ENCODE measurements at places on chromosomes 3 and 15. TPM values are rescaled to one million over a fixed set of nuclear protein-coding genes. Genes with fewer than 3 reads are reported as not detected.

DNA sequence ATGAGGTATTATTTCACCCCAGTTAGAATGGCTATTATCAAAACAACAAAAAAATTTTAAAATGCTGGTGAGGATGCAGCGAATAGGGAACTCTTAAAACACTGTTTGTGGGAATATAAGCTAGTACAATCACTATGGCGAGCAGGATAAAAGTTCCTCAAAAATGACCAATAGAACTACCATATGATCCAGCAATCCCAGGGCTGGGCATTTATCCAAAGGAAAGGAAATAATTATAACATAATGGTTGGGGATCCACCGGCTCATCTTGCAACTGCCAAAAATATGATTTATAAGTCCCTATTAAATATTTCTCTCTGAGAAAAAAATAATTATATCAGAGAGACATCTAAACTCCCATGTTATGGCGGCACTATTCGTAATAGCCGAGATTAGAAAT is 127.6 kb upstream of the MME start:
- no peak overlapping the region for H3K4me3 ChIP-seq
- H3K27ac ChIP-seq: no peak overlapping the region
- no peak for DNase-seq

- no peaks in the 10 kb centered on the region for H3K4me1 ChIP-seq
- no peaks in the 10 kb centered on the region for H3K36me3 ChIP-seq
- DNase-seq: no peak
- no peak overlapping the region for H3K4me3 ChIP-seq
These were observed 107.9 kb downstream of the APBA2 start for GRCh38 chr15:28993720-28994053.

- H3K4me1 ChIP-seq: peaks cover 14% of the 10 kb centered on the region
- H3K36me3 ChIP-seq: no peaks in the 10 kb centered on the region
- no peaks in the 10 kb centered on the region for H3K27me3 ChIP-seq
- DNase-seq: no peak
- H3K27ac ChIP-seq: no peak overlapping the region
These were observed 1.2 kb upstream of the CSPG5 start for GRCh38 chr3:47579875-47580274.

GRCh38 chr3:32239307-32240158 is 1.1 kb downstream of the CMTM8 start:
- no peaks in the 10 kb centered on the region for H3K36me3 ChIP-seq
- no peak for DNase-seq
- H3K27ac ChIP-seq: no peak overlapping the region
- no peaks in the 10 kb centered on the region for H3K4me1 ChIP-seq

- no peaks in the 10 kb centered on the region for H3K27me3 ChIP-seq
- no peak overlapping the region for H3K4me3 ChIP-seq
- no peaks in the 10 kb centered on the region for H3K4me1 ChIP-seq
- no peak overlapping the region for H3K27ac ChIP-seq
- no peak for DNase-seq
These were observed 91.0 kb downstream of the LRTM1 start for GRCh38 chr3:54836871-54837270.

DNA sequence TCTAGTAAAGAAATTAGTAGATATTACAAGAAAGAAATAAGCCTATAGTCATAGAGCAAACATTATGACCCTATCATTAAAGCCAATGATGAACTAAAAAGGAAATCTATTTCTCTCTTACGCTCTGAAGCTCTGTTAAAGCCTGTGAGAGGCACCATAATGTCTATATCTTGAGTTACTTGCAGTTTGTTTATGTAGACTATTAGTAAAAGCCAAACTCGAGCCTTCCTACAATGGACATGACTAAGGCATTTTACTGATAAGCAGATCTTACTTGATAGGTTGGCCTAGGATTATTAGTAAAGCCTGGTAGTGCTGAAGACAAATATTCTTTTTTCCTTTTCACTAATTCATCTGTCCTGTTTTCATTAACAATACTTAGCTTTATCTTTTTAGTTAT is 32.7 kb downstream of the LRRC3B start:
- DNase-seq: no peak
- H3K27me3 ChIP-seq: no peaks in the 10 kb centered on the region
- no peak overlapping the region for H3K4me3 ChIP-seq
- H3K27ac ChIP-seq: no peak overlapping the region

GRCh38 chr15:66884661-66885237 is 180.7 kb upstream of the SMAD3 start:
- no peaks in the 10 kb centered on the region for H3K36me3 ChIP-seq
- DNase-seq: no peak
- H3K4me3 ChIP-seq: no peak overlapping the region
- peaks cover 23% of the 10 kb centered on the region for H3K4me1 ChIP-seq
- H3K27ac ChIP-seq: no peak overlapping the region
- H3K27me3 ChIP-seq: no peaks in the 10 kb centered on the region

DNA sequence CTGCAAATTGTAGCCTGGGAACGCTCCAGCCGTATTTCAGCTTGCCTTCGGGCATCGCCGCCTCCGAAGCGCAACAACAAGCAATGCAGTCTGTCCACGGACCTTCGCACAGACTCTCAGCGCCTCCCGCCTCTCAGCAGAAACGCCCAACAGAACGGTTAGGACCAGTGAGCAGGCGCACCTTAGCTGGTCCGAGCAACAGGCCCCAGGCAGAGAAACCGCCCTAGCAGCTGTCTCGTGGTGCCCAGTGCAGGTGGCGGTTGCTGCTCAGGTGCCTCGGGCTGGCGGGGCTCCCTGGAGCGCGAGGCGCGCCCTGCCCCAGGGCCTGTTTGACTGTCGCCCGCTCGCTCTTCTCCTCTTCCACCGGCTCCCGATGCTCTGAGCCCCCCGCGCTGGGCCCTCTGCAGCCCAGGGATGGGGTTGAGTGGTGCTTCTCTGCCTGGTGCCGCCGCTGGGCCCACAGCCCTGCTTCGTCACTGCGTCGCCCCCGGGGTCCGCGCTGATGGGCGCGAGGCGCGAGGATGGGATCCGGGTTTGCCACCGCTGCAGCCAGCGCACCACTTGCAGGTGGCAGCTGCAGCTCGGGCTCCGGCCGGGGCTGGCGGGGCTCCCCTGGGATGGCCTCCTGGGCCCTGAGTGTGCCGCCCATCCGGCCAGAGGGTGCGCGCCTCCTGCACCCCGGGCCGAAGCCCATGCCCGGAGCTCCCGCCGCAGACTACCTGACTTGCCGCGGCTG is 268.4 kb upstream of the FRG2C start:
- DNase-seq: no peak
- no peak overlapping the region for H3K27ac ChIP-seq
- no peaks in the 10 kb centered on the region for H3K4me1 ChIP-seq
- no peaks in the 10 kb centered on the region for H3K36me3 ChIP-seq

DNA sequence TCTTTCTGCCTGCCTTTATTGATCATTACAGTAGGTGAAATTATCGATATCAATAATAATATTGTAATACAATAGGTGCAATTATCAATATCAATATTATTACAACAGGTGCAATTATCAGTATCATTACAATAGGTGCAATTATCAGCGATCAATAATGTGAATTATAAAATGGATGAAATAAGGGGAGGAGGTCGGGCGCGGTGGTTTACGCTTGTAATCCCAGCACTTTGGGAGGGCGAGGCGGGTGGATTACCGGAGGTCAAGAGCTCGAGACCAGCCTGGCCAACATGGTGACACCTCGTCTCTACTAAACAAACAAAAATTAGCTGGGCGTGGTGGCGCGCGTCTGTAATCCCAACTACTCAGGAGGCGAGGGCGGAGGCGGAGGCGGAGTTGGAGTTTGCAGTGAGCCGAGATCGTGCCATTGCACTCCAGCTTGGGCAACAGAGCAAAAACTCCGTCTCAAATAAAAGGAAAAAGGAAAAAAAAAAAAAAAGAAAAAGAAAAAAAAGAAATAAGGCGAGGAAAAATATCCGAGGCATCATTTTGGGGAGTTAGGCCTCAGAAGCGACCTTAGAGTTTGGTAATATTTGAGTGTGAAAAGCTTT is 611 bp upstream of the BNIP2 start:
- peak overlapping the region; percentile 93 for H3K27ac ChIP-seq
- H3K4me1 ChIP-seq: peaks cover 30% of the 10 kb centered on the region
- peak overlapping the region; percentile 75 for H3K4me3 ChIP-seq
- H3K36me3 ChIP-seq: no peaks in the 10 kb centered on the region
- peak; percentile 92 for DNase-seq
- H3K27me3 ChIP-seq: no peaks in the 10 kb centered on the region

DNA sequence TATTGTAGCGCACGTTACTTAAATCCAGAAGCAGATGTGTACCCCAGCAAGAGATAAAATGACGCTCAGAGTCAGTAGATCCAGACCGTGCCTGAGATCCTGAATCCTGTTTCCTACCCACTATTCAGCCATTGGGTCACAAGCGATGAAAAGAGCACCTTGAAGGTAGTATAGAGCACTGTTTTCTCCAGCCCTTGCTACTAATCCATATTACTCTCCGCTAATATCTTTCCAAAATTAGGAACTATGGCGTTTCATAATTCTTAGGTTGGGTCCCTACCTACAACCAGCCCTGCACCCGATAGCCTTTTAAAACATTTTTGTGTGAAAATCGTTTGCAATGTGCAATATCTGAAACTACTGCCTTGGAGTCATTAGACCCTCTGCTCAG is 596 bp downstream of the BTD start:
- H3K27me3 ChIP-seq: no peaks in the 10 kb centered on the region
- DNase-seq: no peak
- peaks cover 35% of the 10 kb centered on the region for H3K36me3 ChIP-seq
- H3K4me3 ChIP-seq: peak overlapping the region; percentile 90
- H3K4me1 ChIP-seq: peaks cover 26% of the 10 kb centered on the region

DNA sequence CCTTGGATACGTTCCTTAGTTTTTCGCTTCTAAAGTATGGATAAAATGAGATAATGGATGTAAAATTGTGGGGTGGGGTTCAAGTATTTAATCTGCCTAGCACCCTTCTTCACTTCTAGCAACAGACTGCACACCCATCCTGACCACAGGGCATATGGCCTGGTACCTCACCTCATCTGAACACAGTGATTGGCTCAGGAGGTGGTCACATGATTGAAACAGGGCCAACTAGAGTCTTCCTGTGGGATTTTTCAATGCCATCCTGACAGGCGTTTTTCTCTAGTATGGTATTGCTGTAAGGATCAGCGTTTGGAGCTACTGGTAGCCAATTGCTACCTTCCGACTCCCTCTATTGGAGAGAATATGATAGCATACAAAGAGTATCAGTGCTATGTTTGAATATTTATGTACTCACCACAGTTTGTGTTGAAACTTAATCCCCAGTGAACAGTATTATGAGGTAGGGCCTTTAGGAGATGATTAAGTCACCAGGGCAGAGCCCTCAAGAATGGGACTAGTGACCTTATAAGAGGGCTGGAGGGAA is 172.2 kb downstream of the PPM1L start:
- no peaks in the 10 kb centered on the region for H3K27me3 ChIP-seq
- H3K36me3 ChIP-seq: no peaks in the 10 kb centered on the region
- H3K4me3 ChIP-seq: no peak overlapping the region

DNA sequence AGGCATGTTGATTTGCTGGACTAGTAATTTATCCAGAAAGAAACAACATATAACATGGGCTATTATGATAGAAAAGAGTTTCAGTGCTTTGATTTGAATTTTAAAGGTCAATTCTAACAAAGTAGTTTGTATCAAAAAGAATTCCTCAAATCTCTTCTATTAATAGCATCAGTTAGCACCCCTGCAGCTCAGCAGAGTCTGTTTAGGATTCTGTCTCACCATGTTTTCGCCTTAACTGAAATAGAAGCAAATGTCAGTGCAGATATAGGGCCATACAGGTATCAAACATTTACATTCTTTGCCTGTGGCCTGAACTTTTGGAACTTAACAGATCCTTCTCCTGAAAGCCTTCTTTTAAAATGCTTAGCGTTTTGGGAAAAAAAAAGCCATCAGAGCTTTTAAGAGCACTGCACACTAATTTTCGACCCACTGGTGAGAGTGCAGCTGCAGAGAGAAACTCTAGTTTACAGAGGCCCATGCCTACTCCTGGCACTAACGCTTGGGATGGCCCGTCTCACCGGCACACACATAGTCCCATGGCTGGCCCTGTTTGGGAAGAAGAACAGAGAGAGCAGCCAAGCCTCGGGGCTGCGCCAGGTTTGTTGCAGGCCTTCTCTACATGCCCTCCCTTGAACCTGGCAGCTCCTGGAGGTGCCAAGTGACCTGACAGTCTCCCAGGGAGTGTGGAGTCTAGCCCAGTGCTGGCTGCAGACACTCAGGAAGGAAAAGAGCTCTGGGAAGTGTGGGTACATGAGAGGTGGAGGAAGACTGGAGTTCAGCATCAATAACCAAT is 9.9 kb upstream of the PAQR9 start:
- H3K27ac ChIP-seq: peak overlapping the region; percentile 7
- peak; percentile 92 for DNase-seq
- H3K36me3 ChIP-seq: no peaks in the 10 kb centered on the region

DNA sequence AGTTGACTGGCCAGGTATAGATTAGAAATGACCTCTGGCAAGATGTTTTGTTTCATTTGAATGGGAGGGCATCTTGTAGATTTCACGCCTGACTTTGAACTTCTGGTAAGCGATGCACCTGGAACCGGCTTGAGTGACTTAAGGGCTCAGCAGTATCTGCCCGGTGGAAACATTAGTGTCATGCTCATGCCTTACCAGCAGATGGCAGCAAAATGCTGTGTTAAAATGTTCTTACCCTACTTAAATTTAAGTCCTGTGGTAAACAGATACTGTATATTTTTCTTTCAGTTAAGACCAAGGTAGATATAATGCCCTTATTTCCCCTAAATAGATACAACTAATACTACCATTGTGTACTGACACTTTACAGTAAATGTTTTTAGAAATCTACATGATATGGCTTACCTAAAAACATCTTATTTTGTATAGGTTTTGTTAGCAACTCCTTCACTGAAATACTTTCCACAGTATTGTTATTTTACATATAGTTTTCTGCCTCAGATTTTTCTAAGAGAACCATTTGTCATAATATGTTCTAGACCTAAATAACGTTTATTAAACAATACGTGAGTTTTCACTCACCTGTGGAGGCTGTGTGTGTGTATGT is 25.5 kb downstream of the ASB7 start:
- no peaks in the 10 kb centered on the region for H3K27me3 ChIP-seq
- DNase-seq: peak; percentile 20
- peaks cover 11% of the 10 kb centered on the region for H3K4me1 ChIP-seq
- no peaks in the 10 kb centered on the region for H3K36me3 ChIP-seq

DNA sequence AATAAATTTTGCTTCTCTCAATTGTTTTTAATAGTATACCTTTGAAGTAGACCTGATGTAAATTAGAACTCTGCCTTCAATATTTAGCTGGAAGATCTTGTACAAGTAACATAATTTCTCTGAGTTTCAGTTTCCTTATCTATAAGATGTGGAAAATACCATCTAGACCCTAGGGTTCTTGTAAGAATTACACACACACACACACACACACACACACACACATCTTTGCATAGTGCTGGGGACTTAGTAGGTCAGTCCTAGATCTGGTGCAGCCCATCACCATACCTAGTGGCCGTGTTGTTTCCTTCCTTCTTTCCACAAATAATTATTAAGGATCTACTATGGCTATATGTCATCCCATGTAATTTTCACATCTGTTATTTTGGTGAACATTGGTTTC is 11.0 kb downstream of the TRAT1 start:
- H3K27ac ChIP-seq: no peak overlapping the region
- no peaks in the 10 kb centered on the region for H3K4me1 ChIP-seq
- H3K4me3 ChIP-seq: no peak overlapping the region
- H3K36me3 ChIP-seq: no peaks in the 10 kb centered on the region
- no peak for DNase-seq
- H3K27me3 ChIP-seq: no peaks in the 10 kb centered on the region

- H3K4me1 ChIP-seq: peaks cover 9% of the 10 kb centered on the region
- no peaks in the 10 kb centered on the region for H3K36me3 ChIP-seq
- no peak overlapping the region for H3K27ac ChIP-seq
- no peaks in the 10 kb centered on the region for H3K27me3 ChIP-seq
- H3K4me3 ChIP-seq: no peak overlapping the region
These were observed 7.7 kb downstream of the DUOXA2 start for GRCh38 chr15:45121706-45122417.

Gene SNX1
- total RNA-seq: 36.4 TPM

Gene CP
- 1.5 TPM for total RNA-seq

Gene COLQ
- 4.6 TPM for total RNA-seq

Gene ITIH4
- total RNA-seq: 34.2 TPM
